ENCODE measurements at places on chromosomes 3 and 15. TPM values are rescaled to one million over a fixed set of nuclear protein-coding genes. Genes with fewer than 3 reads are reported as not detected.

ASB14 gene
- total RNA-seq: not detected

SCAMP5 gene
- total RNA-seq: 4.6 TPM

LRRN1 gene
- total RNA-seq: 4.7 TPM

NOX5 gene
- total RNA-seq: 0.56 TPM

CADPS gene
- 4.4 TPM for total RNA-seq

LZTFL1 gene
- 17.5 TPM for total RNA-seq

ROPN1 gene
- not detected for total RNA-seq

MUC20 gene
- 5.0 TPM for total RNA-seq

SNX33 gene
- 19.9 TPM for total RNA-seq

AADAC gene
- total RNA-seq: 22.2 TPM

CPA3 gene
- total RNA-seq: 21.5 TPM

EPHB1 gene
- total RNA-seq: 2.2 TPM

AHSG gene
- not detected for total RNA-seq

RTP4 gene
- 1.4 TPM for total RNA-seq

CGNL1 gene
- 4.7 TPM for total RNA-seq

NRROS gene
- 18.2 TPM for total RNA-seq

GPR27 gene
- 4.1 TPM for total RNA-seq

TMCO5A gene
- not detected for total RNA-seq

IL17RE gene
- total RNA-seq: 7.7 TPM

FBXO40 gene
- total RNA-seq: not detected

KIF7 gene
- 6.2 TPM for total RNA-seq

MBNL1 gene
- total RNA-seq: 421 TPM

ANKRD63 gene
- not detected for total RNA-seq

WDR93 gene
- total RNA-seq: 1.1 TPM

HES1 gene
- 8.3 TPM for total RNA-seq

ZNF80 gene
- total RNA-seq: not detected

CRBN gene
- 137 TPM for total RNA-seq

AQP9 gene
- total RNA-seq: 30.7 TPM

CLSTN2 gene
- total RNA-seq: 35.8 TPM

ETV5 gene
- 18.4 TPM for total RNA-seq

NCBP2 gene
- 38.0 TPM for total RNA-seq

C2CD4A gene
- not detected for total RNA-seq

FEZF2 gene
- total RNA-seq: not detected

SRGAP3 gene
- total RNA-seq: 3.2 TPM

CLK3 gene
- 119 TPM for total RNA-seq

ACP3 gene
- 4.6 TPM for total RNA-seq

HTR3E gene
- total RNA-seq: not detected

SYNPR gene
- total RNA-seq: not detected

SLC24A5 gene
- total RNA-seq: not detected

LSAMP gene
- total RNA-seq: 19.7 TPM

ZIC1 gene
- not detected for total RNA-seq

ADCY5 gene
- 86.8 TPM for total RNA-seq

IL12A gene
- total RNA-seq: 1.1 TPM

MNS1 gene
- 0.84 TPM for total RNA-seq

FES gene
- 146 TPM for total RNA-seq

SCN5A gene
- 0.09 TPM for total RNA-seq

KCNMB3 gene
- 5.1 TPM for total RNA-seq

LRRIQ4 gene
- total RNA-seq: not detected
